ENCODE measurements at places on chromosomes 5 and 9.

DNA sequence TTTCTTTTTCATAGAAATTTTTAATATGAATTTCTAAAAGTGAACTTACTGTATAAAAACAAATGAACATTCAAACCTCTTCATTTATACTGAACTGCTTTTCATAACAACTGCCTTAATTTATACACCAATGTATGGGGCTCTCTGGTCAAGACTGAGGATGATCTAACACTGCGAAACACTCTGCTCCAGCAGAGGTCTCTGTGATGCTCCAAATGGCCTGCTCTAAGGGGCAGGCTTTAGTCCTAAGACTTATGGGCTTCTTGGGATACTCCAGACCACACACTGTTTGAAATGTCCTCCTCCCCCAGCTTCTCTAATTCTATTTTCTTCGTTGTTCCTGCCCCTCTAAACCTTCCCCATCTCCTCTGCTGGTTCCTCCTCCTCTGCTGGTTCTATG, 58.5 kb downstream of the LIFR start:
- DNase-seq: no peak

GRCh38 chr9:90870621-90871326, 69.2 kb downstream of the SYK start:
- DNase-seq: peak; percentile 43

- no peak for DNase-seq
Measured at GRCh38 chr9:111821006-111821528, 26.3 kb upstream of the SHOC1 start.

- peak; percentile 47 for DNase-seq
Measured at GRCh38 chr5:93584596-93585040, 1.6 kb downstream of the NR2F1 start.

DNA sequence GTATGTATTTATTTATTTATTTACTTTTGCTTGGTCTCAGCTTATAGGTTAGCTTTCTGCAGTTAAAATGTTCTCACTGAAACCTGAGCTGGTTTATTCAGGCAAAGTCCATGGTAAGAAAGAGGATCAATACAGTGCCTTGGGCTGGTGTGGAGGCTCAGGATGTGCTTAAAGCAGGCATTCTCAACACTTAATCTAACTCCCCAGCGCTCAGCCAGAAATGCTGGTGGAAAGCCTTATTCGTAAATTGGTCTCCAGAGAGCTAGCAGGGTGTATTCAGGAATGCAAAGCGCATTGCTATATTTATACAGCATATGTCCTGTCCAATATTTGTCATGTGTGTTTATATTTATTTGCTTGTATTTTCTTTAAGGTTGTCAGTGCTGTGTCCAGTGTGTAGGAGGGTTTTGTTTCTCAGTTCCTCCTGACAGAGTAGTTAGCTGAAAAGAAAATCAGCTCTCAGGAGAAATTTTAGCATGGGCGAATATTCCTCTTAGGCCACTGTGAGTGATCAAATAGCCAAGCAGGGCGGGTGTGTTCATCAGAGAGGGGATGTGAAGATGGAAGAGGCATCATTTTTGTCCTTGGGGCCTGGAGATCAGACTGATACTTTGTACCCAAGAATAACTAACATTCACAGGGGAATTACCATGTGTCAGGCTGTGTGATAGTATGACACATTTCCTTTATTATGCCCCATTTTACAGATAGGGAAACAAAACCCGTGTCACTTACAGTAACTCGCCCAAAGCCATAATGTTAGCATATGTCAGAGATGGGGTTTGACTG, 65.8 kb downstream of the DOCK2 start:
- no peak for DNase-seq

DNA sequence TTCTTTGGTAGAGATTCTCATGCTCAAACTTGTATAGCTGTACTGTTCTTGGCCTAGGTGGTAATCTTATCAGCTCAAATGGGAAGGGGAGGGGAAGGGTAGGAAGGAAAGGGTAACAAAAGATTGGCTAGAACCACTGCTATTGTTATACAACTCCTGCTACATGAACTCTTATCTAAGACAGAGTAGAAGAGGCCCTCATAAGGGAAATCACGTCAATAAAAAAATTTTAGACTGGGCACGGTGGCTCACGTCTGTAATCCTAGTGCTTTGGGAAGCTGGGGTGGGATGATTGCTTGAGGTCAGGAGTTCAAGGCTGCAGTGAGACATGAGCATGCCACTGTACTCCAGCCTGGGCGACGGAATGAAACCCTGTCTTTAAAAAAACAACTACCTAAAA, 15.9 kb downstream of the STOM start:
- DNase-seq: no peak

DNA sequence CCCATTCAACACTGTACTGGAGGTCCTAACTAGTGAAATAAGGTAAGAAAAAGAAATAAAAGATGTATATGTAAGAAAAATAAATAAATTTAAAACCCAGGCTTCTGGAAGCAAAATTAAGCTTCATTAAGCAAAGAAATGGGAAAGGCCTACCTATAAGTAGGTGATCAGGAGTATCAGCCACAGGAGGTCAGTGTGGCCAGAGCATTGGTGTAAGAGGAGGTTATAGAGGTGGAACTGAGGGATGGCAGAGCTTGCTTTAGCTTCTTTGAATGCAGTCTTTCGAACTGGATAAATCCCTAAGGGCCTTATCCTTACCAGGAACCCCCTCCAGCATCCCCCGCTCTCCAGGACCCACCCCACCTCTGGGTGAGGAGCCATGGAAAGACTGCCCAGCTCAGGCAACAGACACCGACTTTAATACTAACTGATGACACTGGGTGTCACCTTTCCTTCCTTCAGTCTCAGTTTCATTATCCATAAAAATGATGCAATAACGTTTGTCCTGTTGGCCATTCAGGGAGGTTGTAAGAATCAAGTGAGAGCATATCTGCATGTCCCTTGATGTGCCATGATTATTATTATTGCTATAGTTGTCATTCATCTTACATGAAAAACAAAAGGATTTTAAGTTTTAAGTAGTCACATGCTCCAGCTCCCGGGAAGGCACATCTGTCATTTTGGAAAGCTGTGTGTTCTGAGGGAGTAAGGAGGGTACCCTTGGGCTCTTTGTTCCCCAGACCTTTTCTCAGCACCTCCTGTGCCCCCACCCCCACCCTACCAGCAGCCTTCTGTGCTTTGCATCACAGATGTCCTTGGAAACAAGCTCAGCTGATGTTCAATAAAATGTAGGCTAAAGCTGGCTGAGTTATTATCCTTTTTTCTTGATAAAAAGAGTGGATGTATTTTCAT, 50.8 kb upstream of the CTNNA1 start:
- DNase-seq: no peak

GRCh38 chr5:139147483-139148087, 50.6 kb downstream of the SIL1 start:
- DNase-seq: no peak

GRCh38 chr9:104923289-104923688, 4.7 kb downstream of the ABCA1 start:
- no peak for DNase-seq

DNA sequence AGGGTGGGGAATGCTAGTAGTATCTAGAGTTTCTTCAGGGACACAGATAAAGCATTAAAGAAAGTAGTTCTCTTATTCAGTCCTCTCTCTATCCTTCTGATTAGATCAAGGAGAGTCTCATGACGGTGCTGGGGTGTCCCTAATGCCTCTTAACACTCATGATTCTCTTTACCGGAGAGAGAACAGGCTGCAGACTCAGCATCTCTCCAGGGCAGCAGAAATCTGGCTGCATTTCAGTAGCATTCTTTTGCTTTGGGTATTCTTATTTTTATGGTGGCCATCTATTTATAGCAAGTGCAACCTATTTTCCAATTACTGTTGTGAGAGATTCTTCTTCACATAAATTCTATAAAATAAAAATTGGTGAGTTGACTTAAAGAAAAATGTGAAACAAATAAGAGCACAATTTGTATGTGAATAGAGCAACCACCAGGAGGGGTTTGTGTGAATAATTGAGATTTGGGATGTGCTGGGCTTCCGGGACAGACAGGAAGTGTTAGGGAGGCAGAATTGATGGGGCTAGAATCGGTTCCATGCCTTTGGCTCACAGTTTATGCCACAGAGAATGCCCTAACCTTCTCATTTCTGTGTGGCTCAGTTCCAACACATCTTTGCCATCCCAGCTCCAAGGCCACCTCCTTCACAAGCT, 23.8 kb upstream of the BOD1 start:
- DNase-seq: no peak

DNA sequence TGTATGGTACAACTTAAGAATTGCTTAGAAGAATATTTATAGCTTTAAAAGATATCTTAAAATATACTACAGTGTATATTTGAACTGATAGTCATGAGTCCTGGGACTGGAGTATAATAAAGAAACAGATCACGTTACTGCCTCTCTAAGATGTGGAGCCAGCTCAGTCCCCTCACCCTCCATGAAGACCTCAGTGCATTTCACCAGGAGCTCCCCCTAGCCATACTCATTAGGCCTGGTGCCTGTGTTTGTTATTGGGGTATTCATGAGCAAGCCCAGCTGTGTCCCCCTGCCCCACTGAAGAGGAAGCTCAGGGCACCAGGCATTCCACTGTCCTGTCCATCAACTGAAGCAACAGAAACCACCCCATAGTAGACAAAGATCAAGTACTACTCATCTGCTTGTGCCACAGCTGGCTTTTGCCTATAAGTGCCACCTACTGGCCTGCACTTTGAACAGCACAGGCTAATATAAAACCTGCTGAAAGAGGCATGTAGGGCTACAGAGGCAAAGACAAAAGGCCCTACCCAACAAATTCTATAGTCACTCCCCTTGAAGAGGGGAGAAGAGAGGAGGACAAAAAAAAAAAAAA, 850.2 kb upstream of the NUDT12 start:
- no peak for DNase-seq

DNA sequence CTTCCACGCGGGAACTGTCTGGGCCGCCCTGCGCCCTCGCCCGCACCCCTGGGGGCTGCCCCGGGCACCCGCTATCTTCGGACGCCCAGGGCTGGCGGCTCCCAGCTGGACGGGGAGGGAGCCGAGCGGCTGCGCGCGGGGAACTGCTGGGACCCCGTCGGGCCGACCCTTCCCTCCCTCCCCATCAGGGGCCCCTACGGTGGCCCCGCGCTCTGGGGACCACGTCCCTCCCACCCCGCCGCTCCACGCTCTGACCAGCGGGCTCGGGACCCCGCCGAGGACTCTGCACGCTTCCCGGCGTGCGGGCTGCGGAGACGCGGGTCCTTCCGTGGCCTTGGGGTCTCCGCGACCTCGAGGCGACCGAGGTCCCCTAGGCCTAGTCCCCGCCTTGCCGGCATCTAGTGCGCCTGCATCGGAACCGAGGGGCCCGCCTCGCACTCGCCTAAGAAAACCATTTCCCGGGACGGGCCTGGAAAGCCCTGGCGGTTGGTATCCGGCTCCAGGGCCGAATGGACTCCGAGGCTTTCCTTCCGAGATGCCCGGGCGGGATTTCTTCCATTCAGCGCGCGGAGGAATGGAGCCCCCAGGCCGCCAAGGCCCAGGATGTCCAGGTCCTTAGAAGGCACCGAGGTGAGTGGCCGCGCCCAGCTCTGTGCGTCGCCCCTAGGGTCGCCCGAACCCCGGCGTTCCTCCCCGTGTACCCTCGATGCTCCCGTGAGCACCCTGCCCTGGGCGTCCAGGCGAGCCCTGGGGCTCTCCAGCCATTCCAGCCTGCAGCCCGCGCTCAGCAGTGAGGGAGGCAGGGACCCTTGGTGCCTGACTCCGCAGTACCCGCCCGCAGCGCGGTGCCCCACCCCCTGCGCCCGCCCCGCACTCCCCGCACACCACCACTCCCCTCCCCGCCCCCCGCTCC, 705 bp upstream of the SLC6A3 start:
- DNase-seq: no peak

DNA sequence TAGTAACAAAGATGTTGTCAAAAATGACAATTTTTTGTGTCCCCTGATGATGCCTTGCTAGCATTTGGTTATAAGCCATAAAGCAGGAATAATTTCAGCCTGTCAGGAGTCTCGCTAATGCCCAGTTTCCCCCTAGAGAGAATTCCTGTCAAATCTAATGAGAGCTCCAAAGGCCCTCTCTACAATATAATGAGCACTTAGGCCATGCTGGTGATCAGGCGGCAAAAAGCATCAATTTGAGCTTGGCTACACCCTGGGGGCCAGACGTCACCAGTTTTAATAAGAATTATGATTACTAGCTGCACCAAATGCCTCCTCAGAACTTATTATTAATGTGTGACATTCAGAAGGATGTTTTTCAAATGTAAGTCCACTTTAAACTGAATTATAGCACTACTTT, 6.1 kb downstream of the TLE1 start:
- no peak for DNase-seq

DNA sequence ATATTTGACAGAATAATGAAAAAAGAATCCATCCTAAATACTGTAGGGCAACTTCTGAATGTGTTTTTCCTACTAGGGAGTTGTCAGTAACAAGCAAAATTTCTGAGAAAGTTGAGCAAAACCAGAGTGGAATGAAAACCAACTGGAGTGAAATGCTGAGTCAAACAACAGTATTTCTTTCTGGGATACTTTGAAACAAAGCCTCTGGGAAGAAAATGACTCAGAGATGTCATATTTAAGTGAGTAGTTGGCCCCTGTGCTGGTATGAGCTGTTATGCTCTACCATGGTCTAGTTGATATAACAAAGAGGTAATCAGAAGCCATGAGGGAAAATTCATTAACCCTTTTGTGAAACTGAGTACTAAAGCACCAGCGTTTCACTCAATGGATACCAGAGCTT, 372.1 kb upstream of the C9orf72 start:
- DNase-seq: no peak

DNA sequence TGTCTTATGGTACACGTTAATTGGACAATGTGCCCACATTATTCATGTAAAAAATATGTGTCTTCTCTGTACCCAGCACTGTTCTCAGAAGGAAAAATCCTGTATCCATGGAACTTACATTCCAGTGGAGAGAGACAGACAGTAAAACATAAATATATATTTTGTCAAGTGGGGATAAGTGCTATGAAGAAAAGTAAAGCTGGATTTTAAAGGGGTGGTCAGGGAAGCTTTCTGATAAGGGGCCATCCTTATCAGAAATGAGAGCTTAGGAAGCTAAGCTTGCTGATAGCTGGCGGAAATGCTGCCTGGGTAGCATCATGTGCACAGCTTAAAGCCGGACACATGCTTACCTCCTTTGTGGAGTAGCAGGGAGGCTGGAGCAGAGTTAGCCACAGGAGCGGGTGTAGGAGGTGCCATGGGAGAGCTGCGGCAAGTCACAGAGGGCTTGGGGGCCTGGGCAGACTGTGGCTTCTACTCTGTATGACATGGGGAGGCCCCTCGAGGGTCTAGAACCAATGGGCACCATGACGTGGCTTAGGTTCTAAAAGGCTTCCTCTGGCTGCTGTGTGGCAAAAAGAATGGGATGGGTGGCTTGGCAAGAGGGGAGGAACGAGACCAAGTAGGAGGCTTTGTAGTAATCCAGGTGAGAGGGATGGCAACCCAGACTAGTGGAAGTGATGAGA, 141.7 kb downstream of the FGF1 start:
- no peak for DNase-seq
